ENCODE measurements at places on chromosomes 3 and 15.

DNA sequence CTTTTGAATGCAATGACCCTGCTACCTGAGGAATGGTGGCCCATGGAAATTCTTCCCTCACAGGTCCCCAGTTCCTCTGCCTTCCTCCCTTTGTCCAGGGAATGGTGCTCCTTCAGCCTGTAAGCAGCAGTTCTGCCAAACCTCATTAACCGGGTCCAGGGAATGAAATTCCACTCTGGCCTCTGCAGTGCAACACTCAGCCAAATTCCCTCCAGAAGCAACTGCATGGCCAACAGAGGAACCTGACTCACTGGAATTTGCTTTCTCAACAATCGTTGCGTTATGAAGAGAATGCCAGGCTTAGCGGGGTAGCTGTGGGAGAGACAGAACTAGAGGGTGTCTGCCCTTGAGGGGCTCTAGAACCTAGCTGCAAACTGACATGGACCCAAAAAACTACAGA, 449.4 kb upstream of the PROK2 start:
- no peak for DNase-seq

GRCh38 chr3:53049987-53050386, 4.1 kb upstream of the SFMBT1 start:
- DNase-seq = no peak

DNA sequence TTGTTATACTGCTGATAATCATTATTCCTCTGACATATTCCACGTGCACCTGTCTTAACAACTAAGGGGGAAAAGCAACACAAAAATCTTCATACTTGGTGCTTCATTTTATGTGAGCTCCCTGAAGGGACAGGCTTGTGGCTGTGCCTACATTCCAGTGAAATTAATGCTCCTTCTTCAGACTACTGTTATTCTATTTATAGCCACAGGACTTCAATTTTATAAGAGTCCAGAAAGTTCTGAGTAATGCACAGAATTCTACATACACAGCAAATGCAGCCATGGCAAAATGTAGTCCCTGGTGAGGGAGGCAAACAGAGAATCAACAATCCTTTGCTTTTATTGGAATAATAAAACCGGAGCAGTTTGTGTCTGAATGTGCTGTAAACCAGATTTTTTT, 417.1 kb downstream of the RBMS3 start:
- no peak for DNase-seq

- DNase-seq = no peak
These were observed 212.4 kb downstream of the TLE3 start for GRCh38 chr15:69885173-69885955.

GRCh38 chr3:136750897-136751315, 1.3 kb downstream of the STAG1 start:
- DNase-seq = no peak

DNA sequence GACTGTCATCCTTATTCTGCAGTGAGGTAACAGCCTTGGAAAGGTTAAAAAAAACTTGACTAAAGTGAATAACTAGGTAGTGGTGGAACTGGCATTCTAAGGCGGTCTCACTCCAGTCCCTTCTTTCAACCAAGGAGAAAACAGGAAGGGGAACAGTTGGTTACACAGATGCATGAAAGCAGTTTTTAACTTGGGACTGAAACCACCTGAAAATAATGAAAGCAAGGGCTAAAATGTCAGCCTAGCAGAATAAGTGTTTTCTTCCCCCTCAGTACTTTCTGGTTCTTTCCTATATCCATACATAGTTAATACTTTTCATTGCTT, 748 bp upstream of the AVEN start:
- no peak for DNase-seq
